NCI-H460 (cell line): ENCODE measurements at places on chromosomes 12 and 14.
A peak's percentile ranks its signal among the peaks of the same experiment; 100 is the strongest.

DNA sequence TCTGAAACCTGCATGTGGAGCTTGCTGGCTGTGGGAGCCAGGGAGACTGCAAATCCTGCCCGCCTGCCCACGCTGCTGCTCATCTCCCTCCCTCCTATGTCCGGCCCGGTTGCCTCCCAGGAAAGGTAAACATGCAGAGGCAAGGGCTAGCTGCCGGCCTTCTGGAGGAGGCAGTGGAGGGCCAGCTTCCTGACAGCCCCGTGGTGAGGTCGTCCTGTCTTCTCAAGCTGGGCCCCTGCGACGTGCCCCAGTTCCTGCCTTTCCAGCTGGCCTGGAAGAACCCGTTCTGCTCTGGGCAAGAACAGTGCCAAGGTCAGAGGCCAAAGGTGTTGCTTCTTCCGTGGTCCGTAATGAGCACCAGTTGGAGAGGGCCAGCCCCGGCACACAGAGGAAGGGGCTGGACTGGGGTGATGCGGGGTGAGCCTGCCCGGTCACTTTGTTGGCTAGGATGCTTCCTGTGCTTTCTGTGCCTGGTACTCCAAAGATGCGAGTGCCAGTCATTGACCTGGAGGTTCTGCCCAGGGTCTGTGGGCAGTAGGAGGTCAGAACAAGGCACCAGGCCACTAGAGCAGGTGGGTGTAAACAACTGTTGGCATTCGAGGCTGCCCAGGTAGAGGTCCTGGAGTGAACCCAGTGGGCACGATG lies 25.3 kb downstream of the TPCN1 start:
- DNase-seq = no peak

GRCh38 chr14:100655741-100656085 lies 68.5 kb upstream of the BEGAIN start:
- DNase-seq = no peak

DNA sequence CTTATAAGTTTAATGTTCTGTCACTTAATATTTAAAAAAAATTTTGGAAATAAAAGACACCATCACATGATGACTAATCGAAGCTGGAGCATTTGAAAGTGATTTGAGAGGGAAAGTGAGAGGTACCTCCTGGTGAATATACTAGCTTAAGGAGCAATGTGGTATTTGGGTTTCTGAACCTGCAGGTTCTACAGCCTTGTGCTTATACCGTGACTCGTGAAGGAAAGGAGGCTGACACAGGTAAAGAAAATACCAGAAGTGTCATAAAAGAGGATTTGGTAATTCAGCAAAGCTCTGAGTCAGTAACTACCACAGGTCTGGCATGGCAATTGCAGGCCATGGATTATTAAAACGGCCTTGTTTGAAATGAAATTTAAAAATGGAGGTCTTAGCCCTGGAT lies 151.0 kb downstream of the SLC38A4 start:
- DNase-seq = no peak

GRCh38 chr14:66036547-66036946 lies 449.6 kb upstream of the CCDC196 start:
- DNase-seq = no peak

DNA sequence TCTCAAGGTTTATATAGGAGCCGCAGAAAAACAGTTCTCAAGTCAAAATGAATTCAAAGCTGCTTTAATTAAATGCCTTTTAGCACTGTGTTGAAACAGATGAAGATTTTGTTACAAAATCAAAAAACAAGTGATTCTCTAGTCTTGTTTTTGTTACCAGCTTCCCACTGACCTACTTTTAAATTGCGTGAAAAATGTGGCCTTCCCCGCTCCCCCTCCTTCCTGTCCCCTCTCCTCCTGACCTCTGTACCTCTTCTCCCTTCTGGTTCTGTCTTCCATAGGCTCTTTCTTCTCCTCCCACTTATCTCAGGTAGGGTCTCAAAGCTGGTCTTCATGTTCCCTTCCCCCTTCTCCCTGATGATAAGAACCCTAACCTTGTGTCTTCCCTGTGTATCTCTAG lies 90.0 kb upstream of the MDM1 start:
- no peak for DNase-seq

- DNase-seq = no peak
Measured at GRCh38 chr14:38074081-38074480, 133.6 kb upstream of the SSTR1 start.

- no peak for DNase-seq
Measured at GRCh38 chr12:18932211-18932610, 194.3 kb downstream of the CAPZA3 start.

GRCh38 chr14:61120576-61120975 lies 139.5 kb downstream of the SLC38A6 start:
- DNase-seq = no peak

DNA sequence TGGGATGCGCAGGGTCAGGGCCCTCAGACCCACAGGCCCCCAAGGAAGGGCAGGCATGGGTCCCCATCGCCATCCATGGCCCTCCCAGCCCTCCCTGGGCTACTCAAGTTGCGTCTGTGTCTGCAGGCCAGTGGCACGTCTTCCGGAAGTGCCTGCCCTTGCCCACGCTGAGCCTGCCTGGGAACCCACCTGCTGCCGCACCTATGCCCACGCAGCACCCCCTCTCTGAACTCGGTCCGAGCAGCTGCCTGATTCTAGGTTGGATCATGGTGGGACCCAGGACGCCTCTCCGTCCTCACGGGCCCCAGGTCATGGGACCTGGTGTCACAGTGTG lies 182.8 kb downstream of the ADGRD1 start:
- DNase-seq = no peak

DNA sequence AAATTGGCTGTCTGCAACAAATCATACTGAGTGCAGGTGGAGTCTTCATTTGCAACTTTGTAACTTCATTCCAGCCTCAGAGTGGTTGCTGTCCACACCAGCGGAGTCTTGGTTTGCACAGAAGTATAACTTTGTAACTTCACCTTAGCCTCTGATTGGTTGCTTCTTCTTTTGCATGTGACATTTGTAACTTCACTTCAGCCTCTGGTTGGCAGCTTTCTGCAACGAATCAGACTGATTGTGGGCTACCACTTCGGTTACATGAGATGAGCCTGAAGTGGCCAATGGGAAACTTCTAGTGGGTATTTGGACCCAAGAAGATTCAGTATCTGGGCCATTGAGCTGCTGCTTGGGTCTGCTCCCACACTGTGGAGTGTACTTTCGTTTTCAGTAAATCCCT lies 17.8 kb downstream of the RASSF8 start:
- no peak for DNase-seq

- DNase-seq = no peak
Measured at GRCh38 chr12:105352052-105352451, 21.6 kb downstream of the C12orf75 start.

DNA sequence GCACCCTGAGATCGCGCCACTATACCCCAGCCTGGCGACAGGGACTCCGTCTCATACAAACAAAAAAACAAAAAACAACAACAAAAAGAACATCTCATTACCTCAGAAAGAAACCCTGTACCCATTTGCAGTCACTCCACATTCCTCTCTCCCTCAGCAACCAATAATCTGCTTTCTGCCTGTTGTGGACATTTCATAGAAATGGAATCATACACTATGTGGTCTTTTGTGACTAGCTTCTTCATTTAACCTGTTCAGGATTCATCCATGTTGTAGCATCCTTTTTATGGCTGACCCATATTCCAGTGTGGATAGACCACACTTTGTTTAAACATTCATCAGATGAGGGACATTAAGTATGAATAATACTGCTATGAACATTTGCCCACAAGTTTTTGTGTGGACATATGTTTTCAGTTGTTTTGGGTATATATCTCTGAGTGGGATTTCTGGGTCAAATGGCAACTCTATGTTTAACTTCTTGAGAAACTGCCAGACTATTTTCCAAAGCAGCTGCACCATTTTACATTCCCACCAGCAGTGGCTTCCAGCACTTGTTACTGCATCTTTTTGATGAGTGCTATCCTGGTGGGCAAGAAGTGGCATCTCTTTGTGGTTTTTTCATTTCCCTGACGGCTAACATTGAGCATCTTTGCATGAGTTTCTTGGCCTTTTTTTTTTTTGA lies 5.9 kb upstream of the RCOR1 start:
- no peak for DNase-seq

DNA sequence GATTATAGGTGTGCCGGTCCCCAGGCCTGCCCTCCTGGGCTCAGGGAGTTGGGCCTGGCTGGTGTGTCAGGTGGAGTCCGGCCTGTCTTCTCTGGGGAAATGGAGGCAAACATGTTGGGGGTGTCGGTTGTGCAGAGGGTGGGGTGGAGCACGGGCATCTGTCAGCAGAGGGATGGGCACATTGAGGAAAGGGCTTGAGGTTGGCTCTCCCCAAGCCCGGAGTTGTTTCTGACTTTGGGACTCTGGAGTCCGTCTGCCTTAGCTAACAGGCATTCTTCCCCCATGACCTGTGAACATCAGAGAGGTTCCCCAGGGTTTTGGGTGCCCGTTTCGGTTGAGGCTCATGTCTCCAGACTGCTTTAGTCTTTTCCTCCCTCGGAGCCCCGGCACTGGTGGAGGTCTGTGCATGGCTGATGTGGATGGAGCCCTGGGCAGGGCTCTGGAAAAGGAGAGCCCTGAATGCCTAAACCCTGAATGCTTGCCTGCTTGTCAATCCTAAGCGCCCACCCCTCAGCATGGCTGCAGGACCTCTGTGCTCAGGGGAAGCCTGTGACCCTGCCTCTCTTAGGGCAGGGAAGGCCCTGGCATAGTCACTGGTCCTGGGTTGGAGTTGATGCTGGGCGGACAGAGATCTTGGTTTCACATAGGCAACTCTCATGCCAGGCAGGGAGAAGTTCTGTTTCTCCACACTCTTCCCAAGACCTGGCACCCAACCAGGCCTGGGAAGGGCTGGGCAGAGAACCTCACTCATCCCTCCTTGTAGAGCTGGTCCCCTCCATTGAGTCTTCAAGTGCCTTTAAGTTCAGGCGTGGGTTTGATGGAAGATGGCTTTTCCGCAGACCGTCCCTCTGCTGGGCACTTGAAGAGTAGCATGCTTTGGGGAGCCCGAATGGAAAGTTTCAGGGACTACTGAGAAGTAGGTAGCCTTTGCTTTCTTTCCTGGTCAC lies 12.9 kb downstream of the NYNRIN start:
- peak; percentile 61 for DNase-seq

GRCh38 chr12:119206348-119207062 lies 27.8 kb downstream of the HSPB8 start:
- no peak for DNase-seq

DNA sequence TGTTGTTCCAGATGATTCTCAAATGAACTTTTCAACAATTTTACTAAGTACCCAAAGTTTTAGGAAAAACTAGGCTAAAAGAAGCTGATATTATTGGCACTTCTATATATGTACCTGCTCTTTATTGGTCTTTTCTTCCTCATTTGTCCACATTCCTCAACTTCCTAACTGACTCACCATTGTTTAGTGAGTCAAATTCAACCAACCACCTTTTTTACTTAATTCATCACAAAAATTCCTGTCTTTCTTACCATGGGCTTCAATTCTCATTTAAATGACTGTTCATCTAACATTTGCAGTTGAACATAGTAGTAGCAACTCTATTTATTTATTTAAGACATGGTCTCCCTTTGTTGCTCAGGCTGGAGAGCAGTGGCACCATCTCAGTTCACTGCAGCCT lies 47.6 kb upstream of the SLC2A13 start:
- DNase-seq = no peak
